ENCODE measurements at places on chromosomes 2 and 18. TPM values are rescaled to one million over a fixed set of nuclear protein-coding genes. Genes with fewer than 3 reads are reported as not detected.

The AMER3 gene
- 1.4 TPM for total RNA-seq

DNA sequence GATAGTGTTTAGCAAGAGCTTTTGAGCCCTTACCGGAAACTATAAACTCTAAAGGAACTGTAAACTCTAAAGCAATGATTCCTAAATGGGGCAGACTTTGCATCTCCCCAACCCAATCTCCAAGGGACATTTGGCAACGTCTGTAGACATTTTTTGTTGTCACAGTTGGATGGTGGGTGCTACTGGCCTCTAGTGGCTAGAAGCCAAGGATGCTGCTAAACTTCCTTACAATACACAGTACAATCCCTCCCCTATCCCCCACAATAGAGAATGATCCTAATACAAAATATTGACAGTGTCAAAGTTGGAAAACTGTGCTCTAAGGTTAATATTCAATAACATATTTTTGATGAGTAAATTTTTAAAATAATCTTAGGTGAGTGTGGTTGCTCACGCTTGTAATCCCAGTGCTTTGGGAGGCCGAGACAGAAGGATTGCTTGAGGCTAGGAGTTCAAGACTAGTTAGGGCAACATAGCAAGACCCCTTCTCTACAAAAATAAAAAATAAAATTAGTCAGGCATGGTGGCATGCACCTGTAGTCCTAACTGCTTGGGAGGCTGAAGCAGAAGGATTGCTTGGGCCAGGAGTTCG is 66.7 kb downstream of the PTPN4 start:
- no peaks in the 10 kb centered on the region for H3K27me3 ChIP-seq
- H3K36me3 ChIP-seq, result peaks cover 21% of the 10 kb centered on the region
- H3K27ac ChIP-seq, result no peak overlapping the region
- H3K4me1 ChIP-seq, result peaks cover 6% of the 10 kb centered on the region

DNA sequence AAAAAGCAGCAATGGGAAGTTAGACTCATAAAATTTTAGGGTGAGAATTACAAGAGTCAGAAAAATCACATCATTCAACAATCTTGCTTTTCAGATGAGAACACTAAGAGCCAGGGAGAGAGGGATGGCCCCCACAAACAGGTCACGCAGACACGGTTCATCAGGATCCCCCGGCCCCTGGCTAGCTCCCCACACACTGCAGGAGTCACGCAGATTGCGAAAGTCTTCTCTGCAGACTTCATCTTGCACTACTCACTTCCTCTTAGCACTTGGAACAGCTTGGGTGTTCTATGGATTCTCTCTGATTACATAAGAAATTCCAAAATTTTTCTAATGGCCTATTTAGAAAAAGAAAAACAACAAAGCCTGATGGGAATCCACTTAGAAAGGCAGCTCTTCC is 21.6 kb upstream of the SULT1C2 start:
- no peaks in the 10 kb centered on the region for H3K27me3 ChIP-seq
- DNase-seq, result no peak
- H3K36me3 ChIP-seq, result no peaks in the 10 kb centered on the region
- no peak overlapping the region for H3K4me3 ChIP-seq
- H3K4me1 ChIP-seq, result no peaks in the 10 kb centered on the region

DNA sequence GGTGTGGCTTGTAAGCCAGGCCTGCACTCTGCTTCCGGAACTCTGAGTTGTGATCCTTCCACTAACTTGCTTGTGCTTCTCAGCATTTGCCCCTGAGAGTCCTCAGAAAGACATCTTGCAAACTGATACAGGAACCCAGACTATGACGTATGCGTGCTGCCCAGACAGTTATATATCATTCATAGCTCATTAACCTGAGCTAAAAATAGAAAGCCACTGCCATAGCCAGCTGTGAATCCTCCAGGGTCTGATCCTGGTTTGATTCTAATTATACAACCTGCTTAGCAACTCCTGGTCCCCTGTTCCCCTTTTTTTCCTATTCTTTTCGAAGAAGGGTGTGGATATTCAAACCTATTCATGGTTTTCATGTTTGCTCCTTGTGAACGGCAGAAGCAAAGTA is 63.7 kb downstream of the MARCHF4 start:
- no peaks in the 10 kb centered on the region for H3K27me3 ChIP-seq
- no peaks in the 10 kb centered on the region for H3K36me3 ChIP-seq
- H3K4me1 ChIP-seq, result peaks cover 12% of the 10 kb centered on the region
- DNase-seq, result no peak

GRCh38 chr2:84938194-84938879 is 32.6 kb upstream of the KCMF1 start:
- H3K4me1 ChIP-seq, result peaks cover 3% of the 10 kb centered on the region
- no peaks in the 10 kb centered on the region for H3K27me3 ChIP-seq

DNA sequence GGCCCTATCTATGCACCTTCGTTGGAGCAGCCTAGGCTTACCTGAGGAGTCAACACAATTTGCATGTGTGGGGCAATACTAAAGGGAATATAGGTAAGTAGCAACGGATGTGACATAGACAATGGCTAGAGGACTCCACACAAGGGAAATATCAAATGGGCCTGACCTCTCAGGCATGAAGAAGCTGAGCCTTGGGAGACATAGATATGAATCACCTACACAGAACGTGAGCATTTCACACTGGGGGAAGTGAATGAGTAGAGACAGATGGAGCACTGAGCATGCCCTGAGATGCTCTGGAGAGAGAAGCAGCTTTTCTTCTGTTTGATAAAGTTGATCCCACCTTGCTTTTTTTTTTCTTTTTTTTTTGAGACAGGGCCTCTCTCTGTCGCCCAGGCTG is 97.9 kb downstream of the ATL2 start:
- no peak overlapping the region for H3K27ac ChIP-seq
- H3K4me3 ChIP-seq, result no peak overlapping the region
- no peaks in the 10 kb centered on the region for H3K36me3 ChIP-seq

DNA sequence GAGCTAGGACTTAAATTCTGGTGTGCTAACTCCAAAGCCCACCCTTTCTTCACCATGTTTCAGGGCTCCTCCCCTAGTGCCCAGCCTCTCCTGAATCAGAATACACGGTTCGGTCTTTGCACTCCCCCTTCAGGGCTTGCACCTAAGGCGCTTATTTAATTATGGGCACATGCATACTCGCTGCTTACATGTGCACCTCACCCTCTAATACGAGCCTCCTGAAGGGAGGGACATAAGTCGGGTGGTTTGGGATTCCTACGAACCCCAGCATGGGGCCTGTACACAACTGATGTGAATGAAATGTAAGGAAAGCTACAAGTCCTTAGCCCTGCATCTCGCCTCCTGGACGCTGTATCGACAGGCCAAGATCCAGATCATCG is 435 bp downstream of the IFT172 start:
- no peak for DNase-seq
- H3K4me3 ChIP-seq, result peak overlapping the region; percentile 93
- H3K4me1 ChIP-seq, result peaks cover 32% of the 10 kb centered on the region
- peaks cover 3% of the 10 kb centered on the region for H3K36me3 ChIP-seq
- peaks cover 6% of the 10 kb centered on the region for H3K27me3 ChIP-seq

All from neural crest cell (in vitro differentiated cells).